Stimulated activated CD4-positive, alpha-beta T cell treated with anti-CD3 and anti-CD28 coated beads, TNF-alpha, amount 100 ng/mL, for 4 hours (primary cell): ENCODE measurements at places on chromosomes 5 and 9.

DNA sequence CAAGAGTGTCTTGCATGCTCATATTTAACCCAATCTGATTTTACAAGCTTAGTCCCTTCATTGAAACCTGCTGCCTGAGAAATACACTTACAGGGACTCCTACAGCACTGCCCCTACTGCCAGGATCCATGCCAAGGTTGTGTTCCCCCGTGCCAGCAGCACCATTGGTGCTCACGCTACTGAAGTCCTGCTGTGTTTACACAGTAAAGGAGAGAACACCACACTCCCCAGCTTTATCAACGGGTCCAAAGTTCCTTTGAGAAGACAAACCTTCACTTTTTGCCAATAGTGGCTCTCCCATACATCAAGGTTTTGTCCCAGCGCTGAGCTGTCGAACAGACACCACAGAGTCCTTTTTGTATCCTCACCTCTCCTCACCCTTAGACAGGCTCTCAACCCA, 155.1 kb upstream of the WWC1 start:
- no peak for DNase-seq

DNA sequence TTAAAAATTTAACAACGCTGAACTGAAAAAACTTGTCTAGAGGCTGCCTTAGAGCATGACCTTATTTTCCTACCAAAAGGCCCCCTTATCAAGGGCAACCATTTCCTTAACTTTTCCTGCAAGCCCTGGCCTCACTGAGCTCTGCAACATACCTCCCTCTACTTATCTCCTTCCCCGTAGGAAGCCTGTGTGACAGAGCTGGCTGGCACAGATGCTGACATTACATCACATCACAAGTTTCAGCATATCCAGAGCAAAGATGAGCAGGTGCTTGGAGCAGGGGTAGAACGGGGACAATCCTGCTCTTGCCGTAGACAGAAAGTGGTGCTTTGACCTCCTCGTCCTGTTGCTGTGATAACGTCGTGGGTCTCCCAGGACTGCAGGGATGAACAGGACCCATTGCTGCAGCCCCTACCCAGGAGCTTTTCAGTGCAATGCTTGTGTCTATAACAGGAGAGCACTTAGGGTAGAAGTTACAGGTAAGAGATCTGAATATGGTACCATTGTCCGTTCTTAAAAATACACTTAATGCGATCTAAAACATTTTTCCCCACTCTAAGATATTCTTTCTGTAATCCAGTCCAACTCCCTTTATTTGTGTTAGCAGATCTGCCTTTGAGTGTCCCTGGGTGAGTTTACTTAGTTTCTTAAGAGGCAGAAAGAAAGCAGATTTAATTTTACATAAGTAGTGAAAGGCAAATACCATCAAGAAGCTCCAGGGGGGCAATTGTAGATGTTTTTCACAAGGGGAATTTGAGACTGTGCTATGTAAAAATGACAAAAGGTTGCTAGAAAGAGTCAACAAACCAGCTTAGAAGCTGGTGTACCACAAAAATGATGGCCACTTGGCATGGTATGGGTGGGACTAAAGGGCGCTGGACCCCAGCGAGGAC, 101.9 kb upstream of the EFNA5 start:
- DNase-seq: no peak

DNA sequence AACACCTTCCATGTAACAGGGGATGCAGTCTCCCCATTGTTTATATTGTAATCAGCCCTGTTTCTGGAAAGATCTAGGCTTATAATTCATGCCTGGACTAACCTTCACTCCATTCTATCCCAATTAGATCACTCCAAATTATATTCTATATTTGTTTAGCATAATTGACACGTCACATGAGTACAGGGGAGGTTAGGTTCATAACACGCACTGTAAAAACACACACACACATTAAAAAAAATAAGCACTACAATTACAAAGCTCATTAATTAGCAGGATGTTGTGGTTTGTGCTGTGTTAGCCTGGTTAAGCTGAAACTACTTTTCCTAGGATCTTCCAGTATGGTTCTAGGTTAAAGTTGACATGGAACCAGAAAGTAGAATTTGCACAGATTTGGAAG, 126.0 kb downstream of the MLLT3 start:
- no peak for DNase-seq

DNA sequence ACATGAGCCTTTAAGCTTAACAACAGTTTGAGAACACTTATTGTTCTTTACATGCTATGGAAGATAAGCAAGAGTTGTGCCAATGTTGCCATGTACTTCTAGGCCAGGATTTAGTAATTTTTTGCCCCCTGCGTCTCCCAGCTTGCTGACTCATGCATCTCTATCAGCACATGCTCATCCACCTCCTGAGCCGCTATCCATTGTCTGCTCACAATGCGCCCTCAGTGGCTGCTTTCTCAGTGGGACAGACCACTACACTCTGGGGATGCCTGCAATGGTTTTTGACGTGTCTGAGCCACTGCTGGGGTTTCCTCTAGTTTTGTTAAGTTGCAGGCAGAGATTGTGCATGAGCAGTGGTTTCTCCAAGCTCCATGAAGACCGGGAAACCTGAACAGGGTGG, 50.9 kb upstream of the PHF2 start:
- DNase-seq: no peak

GRCh38 chr9:133874659-133875058, 117.5 kb downstream of the VAV2 start:
- no peak for DNase-seq

DNA sequence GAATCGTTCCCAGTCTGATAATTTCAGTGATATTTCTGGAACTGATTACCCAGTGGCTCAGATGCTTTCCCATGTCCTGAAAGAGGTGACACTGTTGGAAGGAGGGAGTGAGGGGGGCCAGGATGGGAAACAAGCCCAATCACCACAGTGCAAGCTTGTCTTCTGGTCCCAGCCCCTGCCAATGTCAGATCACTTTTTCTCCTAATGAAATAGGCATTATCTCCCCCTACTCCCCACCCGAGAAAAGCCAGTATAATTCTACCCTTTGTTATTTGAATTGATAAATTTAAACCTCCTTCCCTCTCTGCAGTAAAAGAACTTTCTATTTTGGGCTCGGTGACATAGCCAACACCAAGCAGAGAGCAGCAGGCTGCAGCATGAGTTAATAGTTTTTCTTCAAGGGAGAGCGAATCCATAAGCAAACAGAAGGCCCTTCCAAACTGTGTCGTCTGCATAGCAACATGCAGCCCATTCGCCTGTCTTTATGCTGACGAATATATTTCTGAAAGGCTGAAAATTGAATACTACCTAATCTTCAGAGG, 14.6 kb upstream of the PPP2CA start:
- DNase-seq: no peak

- DNase-seq: peak; percentile 76
Observed at GRCh38 chr9:127955294-127956015, 17.8 kb upstream of the DPM2 start.
